Activated CD4-positive, alpha-beta memory T cell treated with anti-CD3 and anti-CD28 coated beads, Interleukin-2, amount 10 ng/mL, durations not matched to agents 7 days and 5 days (primary cell): ENCODE measurements at places on chromosomes 3 and 15.

DNA sequence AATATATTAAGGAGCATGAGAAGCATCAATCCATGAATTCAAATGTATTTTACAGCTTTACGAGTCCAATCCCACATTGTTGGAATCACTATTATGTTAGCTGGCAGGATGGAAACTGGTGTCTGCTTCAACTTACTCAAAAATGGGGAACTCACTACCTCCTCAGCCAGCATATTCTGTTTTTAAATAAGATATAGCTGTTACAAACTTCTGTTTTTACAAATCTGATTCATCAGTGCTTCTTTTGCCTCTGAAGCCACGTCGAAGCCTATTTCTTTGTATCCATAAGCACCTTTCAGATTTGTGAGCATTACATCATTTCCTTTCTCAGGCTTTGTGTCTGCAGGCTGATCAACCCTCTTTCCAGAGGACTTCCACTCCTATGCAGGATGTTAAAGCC lies 105.9 kb downstream of the TPRG1 start:
- no peaks in the 10 kb centered on the region for H3K27me3 ChIP-seq
- H3K4me1 ChIP-seq: peaks cover 31% of the 10 kb centered on the region
- no peak overlapping the region for H3K27ac ChIP-seq
- DNase-seq: no peak
- peaks cover 4% of the 10 kb centered on the region for H3K36me3 ChIP-seq
- no peak overlapping the region for H3K4me3 ChIP-seq

DNA sequence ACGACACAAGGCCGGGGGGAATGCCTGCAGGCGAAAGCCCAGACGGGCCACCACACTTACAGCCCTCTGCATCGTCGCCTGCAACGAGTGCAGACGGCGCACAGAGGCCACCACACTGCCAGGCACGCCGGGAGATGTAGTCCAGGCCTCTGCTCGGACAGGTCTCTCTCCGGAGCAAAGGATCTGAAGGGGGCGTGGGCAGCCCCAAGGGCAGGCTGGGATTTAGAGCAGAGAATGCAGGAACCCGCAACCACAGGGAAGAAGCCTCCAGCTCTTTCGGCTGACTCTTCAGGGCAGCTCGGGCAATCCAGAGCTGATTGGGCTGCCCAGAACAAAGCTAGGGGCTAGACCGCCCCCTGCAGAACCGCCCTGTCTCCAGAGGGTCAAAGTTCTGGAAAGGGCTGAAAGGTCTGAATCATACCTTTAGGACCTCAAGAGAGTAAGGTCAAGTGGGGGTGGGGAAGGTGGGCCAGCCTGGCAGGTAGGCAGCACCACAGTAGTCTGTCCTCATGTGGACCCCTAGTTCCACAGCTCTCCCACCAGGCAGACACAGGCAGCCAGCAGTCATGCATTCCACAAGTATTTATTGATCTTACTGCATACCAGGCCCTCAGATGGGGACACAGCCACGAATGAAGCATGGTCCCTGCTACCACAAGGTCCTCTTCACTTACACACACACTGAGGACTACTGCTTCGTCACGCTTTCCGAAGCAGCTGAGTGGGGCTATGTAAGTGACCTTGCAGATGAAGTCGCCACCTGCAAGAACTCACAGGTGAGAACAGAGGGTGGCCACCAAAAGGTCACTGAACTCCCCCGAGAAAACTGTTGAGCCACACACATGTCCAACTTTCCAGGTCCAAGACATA lies at the start of gene AMT:
Gene AMT (minus strand): TSS at position 95 of the 870 bp plus-strand sequence. CDS start 23 bp downstream, at position 72.
- H3K4me3 ChIP-seq: no peak within 1 kb of the TSS
- no peak for DNase-seq
- no peak within 1 kb of the TSS for H3K27ac ChIP-seq
- H3K27me3 ChIP-seq: no peaks in the 10 kb centered on the region

DNA sequence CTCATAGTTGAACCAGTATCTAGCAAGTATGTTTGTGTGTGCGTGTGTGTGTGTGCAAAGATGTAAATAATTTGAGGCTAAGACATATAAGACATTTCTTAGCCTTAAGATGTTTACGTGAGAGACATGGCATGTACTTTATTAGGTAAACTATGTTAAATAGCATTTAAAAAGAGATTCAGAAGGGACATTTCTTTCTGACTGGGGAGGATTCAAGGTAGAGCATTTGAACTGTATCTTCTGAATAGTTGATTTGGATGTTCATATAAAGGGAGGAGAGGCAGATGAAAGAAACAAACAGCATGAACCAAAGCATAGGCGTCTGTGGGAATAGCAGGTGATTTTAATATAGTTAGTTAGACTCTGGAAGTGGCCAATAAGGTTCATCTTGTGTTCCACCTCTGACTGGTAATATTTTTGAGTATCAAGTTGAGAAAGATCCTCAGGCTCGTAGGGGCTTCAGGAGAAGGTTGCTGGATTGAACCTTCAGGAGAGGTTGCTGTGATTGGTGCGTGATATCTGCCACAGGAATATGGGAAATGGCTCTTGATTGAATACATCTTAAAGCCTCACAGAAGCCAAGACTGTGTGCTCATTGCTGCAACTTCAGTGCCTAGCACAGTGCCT lies 12.6 kb downstream of the NFKBIZ start:
- no peaks in the 10 kb centered on the region for H3K27me3 ChIP-seq
- peak overlapping the region; percentile 5 for H3K27ac ChIP-seq
- no peak overlapping the region for H3K4me3 ChIP-seq
- H3K36me3 ChIP-seq: peaks cover 57% of the 10 kb centered on the region
- H3K4me1 ChIP-seq: peaks cover 38% of the 10 kb centered on the region
- no peak for DNase-seq

GRCh38 chr3:78238811-78239210 lies 1198.9 kb downstream of the ROBO2 start:
- H3K36me3 ChIP-seq: no peaks in the 10 kb centered on the region
- H3K27me3 ChIP-seq: no peaks in the 10 kb centered on the region
- H3K4me1 ChIP-seq: no peaks in the 10 kb centered on the region

- no peaks in the 10 kb centered on the region for H3K27me3 ChIP-seq
- H3K4me1 ChIP-seq: no peaks in the 10 kb centered on the region
- no peak overlapping the region for H3K4me3 ChIP-seq
- H3K36me3 ChIP-seq: peaks cover 9% of the 10 kb centered on the region
Observed at GRCh38 chr15:56683908-56684307, 49.4 kb downstream of the ZNF280D start.

- H3K4me1 ChIP-seq: peaks cover 2% of the 10 kb centered on the region
- no peak for DNase-seq
- H3K27ac ChIP-seq: no peak overlapping the region
- no peaks in the 10 kb centered on the region for H3K27me3 ChIP-seq
- no peaks in the 10 kb centered on the region for H3K36me3 ChIP-seq
- H3K4me3 ChIP-seq: no peak overlapping the region
Observed at GRCh38 chr15:98442901-98443300, 205.4 kb upstream of the IGF1R start.

GRCh38 chr3:178059836-178060235 lies 476.4 kb upstream of the KCNMB2 start:
- no peak for DNase-seq
- no peak overlapping the region for H3K27ac ChIP-seq
- H3K27me3 ChIP-seq: no peaks in the 10 kb centered on the region
- H3K4me1 ChIP-seq: no peaks in the 10 kb centered on the region

DNA sequence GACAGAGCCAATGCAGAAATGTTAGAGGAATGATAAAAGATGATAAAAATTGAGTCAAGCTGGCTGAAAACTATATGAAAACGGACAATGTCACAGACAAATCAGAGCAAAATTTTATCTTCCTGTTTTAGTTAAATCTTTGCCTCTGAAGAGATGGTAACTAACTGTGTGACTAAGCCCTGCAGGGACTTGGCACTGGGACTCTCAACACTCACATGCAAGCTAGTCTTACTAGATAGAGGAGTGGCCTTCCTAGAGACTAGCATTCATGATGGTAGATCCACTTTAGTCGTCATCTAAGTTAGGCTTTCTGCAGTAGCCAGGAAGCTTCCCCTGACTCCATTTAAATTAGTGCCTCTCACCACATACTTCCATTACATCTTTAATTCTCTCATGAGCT lies 4.1 kb downstream of the CCDC191 start:
- H3K27ac ChIP-seq: no peak overlapping the region
- no peak overlapping the region for H3K4me3 ChIP-seq
- peaks cover 15% of the 10 kb centered on the region for H3K4me1 ChIP-seq
- peaks cover 2% of the 10 kb centered on the region for H3K27me3 ChIP-seq
- no peak for DNase-seq

DNA sequence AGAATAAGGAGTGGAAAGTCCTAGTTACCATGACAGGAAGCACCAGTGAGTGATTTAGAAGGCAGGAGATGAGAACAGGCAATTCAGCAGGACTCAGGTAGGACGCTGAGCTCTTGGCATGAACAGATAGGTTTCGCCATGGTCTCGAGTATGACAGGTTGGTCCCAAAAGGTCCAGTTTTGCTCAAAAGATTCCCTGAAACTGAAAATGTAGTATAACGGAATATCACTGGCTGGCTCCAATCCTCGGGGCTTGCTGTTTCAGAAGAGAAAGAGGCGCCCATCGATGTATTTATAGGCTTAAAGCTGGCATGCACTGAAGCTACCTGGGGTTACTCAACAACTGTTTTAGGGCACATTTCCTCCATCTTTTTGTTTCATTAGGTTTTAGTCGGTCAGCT lies 59.2 kb downstream of the SRGAP3 start:
- no peak overlapping the region for H3K4me3 ChIP-seq
- no peak overlapping the region for H3K27ac ChIP-seq
- no peak for DNase-seq
- no peaks in the 10 kb centered on the region for H3K4me1 ChIP-seq

GRCh38 chr15:41169781-41170180 lies 53.7 kb upstream of the INO80 start:
- no peak overlapping the region for H3K4me3 ChIP-seq
- no peaks in the 10 kb centered on the region for H3K4me1 ChIP-seq
- no peak overlapping the region for H3K27ac ChIP-seq
- no peaks in the 10 kb centered on the region for H3K36me3 ChIP-seq
- no peak for DNase-seq
- peaks cover 11% of the 10 kb centered on the region for H3K27me3 ChIP-seq

GRCh38 chr3:112379020-112379690 lies 46.2 kb downstream of the CD200 start:
- no peaks in the 10 kb centered on the region for H3K27me3 ChIP-seq
- H3K27ac ChIP-seq: no peak overlapping the region
- DNase-seq: no peak
- no peak overlapping the region for H3K4me3 ChIP-seq
- H3K4me1 ChIP-seq: peaks cover 15% of the 10 kb centered on the region

- H3K4me3 ChIP-seq: no peak overlapping the region
- H3K36me3 ChIP-seq: no peaks in the 10 kb centered on the region
- DNase-seq: no peak
- H3K27me3 ChIP-seq: no peaks in the 10 kb centered on the region
- H3K27ac ChIP-seq: no peak overlapping the region
Observed at GRCh38 chr15:73081321-73081958, 29.2 kb downstream of the NEO1 start.

GRCh38 chr3:49996016-49996415 lies 56.1 kb downstream of the RBM6 start:
- no peaks in the 10 kb centered on the region for H3K27me3 ChIP-seq
- DNase-seq: no peak
- H3K27ac ChIP-seq: no peak overlapping the region

DNA sequence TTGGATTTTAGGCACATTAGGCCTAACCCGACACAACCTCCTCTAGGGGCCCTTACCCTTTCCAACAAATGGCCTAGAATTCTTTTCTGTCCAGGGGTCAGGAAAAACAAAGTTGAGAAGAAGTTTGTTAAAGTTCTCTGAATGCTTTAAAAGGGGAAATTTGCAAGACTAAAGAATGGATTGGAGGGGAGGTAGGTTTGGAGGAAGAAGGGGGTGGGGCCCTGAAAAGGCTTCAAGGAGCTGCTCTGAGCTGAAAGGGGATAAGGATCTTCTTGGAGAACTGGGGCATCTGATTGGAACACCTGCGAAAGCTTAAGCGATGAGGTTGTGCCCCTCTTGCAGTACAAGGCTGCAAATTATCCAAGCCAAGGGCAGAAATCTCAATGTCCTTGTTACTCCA lies 3.9 kb upstream of the SENP2 start:
- peaks cover 23% of the 10 kb centered on the region for H3K4me1 ChIP-seq
- H3K27me3 ChIP-seq: no peaks in the 10 kb centered on the region
- no peak overlapping the region for H3K27ac ChIP-seq
- DNase-seq: no peak
- no peaks in the 10 kb centered on the region for H3K36me3 ChIP-seq

DNA sequence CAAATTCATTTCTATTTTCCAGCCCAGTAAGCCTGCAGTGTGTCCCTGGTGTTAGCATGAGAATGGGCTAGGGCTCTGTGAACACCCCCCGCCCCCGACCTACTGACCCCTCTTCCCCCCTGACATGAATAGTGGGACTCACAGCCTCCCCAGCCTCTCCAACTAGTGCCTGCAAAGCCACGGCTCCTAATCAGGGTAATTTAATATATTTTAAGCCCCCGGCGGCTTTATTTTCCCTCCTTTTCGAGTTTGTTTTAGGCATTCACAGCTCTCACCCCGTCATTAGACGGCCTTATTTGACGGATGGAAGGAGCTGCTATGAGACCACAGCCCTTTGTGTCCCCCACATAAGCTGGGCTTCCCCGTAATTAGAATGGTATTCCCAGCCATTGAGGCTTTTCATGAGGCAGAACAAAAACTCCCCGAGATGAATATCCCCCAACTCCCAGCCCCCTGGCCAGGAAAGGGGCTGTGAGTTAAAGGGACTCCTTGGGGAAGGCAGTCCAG lies 78.3 kb upstream of the POLG start:
- H3K4me3 ChIP-seq: no peak overlapping the region
- DNase-seq: no peak
- peaks cover 32% of the 10 kb centered on the region for H3K4me1 ChIP-seq
- no peaks in the 10 kb centered on the region for H3K36me3 ChIP-seq
- peaks cover 92% of the 10 kb centered on the region for H3K27me3 ChIP-seq
- no peak overlapping the region for H3K27ac ChIP-seq
